NCI-H1048 (cell line): ENCODE measurements at places on chromosomes 11 and 22.
A peak's percentile ranks its signal among the peaks of the same experiment; 100 is the strongest.

DNA sequence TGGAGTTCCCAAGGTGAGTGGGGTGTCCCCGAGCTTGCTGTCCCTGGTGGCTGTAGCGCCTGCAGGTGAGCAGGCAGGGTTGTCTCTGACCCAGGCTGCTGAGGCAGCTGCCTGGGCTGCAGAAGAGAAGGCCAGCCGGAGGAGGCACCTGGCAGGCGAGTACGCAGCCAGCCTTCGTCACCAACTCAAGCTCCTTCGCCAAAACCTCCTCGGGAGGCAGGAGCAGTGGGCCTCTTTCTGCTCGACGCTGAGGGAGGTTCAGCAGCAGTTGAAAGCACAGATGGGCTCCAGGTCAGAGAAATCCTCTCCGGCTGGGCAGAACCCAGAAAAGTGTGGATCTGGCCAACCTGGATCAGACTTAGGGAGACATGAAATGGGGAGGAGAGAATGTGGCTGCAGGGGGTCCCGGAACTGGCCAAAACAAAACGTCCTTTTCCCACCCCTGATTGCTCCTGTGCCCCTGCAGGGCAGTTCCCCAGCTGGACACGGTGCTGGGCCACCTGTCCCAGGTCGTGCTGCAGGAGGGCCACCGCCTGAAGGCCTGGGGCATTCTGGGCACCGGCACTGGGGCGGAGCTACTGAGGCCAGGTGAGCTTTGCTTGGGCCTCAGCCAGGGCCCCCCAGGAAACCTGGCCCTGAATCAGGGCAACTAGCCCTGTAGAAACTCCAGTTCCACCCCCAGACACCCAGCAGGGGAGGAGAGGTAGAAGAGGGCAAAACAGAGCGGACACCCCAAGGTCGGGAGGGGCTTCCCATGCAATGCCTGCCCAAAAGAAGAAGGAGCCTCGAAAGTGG is 56.7 kb downstream of the BTG4 start:
- DNase-seq, result no peak

- no peak for DNase-seq
Observed at GRCh38 chr22:50252082-50253045, 1.3 kb upstream of the HDAC10 start.

DNA sequence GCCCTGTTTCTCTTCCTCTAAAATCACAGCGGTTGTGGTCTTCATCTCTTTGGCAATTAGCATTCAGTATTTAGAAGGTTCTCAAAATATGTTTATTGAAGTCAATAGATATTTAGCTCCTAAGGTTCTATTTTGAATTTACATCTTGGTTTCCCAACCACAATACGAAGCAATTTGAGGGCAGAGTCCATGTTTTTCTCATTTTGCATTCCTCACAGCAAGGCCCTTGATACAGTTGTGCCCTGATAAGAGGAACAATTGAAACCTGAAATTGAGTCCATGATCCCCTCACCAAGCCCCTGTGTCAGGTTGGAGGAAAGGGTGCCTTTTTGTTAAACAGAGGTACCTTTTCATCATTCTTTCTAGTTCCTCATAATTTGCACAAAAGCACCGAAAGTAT is 131.5 kb downstream of the CCDC81 start:
- DNase-seq, result no peak

DNA sequence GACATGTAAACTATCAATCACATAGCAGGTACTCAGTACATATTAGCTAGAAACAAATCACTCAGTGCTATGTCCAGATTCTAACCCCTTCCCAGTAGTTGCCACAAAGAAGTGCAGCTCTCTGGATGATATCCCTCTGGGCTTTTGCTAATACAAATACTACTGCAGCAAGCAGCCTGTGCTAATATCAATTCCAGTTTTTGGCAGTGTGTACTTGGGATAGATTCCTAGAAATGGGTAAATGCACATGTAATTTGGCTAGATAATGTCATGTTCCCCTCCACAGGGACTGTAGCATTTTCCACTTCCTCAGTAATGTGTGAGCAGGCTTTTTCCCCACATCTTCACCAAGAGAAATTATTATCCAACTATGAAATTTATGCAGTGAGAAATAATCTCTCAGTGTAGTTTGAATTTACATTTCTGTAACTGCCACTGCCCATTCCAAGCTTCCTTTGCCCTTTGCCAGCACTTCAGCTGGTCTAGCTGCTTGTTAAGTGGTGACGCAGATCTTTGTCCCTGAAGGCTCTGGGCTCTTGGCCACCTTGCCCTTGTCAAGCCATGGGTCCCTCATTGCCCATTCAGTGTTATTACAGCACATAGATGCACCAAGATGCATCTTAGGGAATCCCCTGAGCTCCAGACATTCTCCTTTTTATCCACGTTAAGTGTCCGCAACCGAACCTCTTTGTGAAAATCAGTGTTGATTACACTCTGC is 107.1 kb upstream of the CLPB start:
- DNase-seq, result no peak

DNA sequence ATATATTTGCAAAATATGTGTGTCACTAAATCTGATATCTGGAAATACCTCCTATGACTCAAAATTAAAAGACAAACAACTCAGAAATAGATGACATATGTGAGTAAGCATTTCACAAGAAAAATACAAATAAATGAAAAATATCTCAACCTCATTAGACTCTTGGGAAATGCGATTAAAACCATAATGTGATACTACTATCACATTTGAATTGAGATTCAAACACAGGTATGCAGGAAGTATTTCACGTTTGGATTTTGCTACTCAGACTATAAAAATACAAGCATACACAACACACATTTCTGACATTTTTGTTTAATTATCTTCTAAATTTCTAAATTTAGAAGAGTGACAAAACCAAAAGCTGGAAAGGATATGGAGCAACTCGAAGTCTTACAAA is 811.9 kb upstream of the LRRC4C start:
- DNase-seq, result no peak

DNA sequence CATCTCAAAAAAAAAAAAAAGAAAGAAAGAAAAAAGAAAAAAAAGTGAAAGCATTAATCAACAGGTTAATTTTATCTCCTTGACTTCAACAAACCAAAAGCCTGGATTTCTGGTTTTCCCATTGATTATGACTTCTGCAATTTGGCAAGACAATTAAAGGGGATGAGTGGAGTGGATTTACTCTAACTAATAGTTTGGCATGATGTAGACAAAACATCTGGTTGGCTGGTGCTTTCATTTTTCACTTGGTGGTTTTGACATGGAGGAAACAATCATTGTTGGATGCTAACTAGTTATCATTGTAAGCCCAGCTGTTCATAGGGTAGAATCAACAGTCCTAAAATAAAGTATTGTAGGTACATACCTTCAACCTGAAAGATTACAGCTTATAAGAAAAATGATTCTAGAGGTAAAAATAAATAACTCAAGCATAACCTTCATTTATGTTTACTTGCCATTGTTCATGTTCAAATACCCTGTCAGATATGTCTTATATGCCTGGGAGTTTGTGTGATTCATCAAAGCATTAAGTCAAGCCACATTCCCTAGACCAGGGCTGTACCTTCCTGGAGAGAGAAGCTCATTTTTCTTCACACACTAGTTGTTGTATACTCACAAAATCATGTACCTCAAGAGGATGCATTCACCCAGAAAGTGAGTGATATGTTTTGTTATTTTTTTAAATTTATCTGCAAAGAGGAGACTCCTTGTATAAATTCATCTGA is 15.1 kb downstream of the FIBIN start:
- DNase-seq, result no peak

GRCh38 chr11:115362997-115363396 is 141.2 kb downstream of the CADM1 start:
- DNase-seq, result no peak

DNA sequence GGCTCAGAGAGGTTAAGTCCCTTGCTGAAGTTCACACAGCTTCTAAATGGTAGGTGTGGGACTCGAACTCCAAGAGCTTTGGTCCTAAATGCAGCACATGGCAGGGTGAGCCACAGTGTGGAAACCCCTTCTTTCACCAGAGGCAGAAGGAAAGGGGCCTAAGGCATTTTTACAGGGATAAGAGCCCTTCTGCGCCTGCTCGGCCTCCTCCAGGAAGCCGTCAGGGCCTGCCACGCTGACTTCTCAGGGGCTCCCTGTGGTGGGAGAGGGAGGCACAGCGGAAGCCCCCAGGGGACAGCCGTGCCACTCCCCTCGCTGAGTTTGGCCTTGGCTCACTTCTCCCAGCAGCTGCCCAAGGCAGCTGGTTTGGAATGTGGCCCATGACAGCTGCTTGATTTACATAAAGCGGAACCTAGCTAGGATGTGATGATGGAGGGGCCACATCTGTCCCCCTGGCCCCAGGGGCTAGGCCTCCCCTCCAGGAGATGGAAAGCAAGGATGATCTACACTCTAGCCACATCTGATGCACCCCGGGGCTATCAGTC is 35.4 kb downstream of the CD82 start:
- no peak for DNase-seq

GRCh38 chr11:114162719-114163123 is 103.2 kb downstream of the ZBTB16 start:
- DNase-seq, result peak; percentile 36

DNA sequence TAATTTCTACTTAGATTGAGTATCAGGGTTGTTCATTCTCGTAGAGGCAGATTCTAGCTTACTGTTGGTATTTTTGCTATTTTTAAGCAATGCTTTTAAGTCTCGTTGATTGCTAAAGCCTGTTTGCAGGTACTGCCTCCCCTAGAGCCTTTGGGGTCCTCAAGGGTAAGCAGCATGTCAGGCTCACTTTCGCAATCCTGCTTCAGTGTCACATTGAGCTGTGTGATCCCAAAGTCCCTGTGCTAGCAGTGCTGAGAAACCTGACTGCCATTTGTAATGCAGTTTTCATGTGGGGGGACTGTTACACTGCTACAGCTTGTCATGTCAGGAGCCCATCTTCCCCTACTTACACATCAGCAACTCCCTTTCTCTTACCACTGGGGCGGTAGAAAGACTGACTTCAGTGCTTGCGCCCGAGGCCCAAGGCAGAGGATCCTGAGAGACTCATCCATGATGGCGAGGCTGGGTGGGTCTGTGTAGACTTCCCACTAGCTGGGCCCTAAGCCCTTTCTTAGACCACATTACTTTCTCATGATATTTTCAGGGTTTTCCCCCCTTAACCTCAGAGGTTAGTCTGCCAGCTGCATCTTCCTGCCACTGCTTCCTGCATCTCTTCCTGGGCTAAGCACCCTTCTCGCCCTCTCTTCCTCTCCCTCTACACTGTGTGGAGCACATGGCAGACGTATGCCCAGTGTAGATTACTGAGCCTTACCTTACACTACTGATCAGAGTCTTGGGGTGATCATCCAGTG is 40.8 kb upstream of the ST14 start:
- DNase-seq, result no peak
